Thoracic aorta (tissue), 2 donors: ENCODE measurements at places on chromosomes 6 and 20.

DNA sequence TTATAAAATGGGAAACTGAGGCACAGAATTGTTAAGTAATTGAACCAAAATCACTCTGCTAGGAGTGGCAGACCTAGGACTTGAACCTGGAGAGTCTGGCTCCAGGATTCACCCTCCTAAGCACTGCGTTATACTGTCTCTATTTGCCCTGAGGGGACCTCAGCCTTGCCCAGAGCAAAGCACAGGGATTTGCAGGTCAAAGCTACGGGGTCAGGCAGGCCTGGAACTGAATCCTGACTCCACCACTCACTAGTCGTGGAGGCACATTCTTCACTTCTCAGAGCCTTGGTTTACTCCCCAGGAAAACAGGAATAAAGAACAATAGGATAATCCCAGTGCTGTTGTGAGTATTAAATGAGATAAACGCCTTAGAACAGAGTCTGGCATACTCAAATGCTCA is 19.4 kb downstream of the KCNK15 start:
- no peak for DNase-seq

- no peak for DNase-seq
These were observed 208.2 kb downstream of the COL12A1 start for GRCh38 chr6:74997646-74998045.

DNA sequence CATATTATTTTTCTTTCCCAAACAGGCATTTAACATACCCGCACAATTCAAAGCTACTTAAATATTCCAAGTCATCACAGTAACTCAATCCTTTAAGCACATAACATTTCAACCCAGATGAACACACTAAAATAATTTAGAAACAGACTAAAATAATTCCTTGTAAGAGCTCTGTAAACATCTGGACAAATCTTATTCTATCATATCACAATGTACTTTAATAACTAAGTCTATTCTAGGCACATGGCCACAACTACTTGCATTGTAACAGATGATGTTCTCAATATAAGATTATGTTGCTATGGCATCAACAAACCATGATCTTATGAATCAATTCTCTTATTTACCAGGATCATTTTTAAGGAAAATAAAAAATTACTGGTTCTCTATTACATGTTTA is 123.2 kb upstream of the THEMIS start:
- no peak for DNase-seq

DNA sequence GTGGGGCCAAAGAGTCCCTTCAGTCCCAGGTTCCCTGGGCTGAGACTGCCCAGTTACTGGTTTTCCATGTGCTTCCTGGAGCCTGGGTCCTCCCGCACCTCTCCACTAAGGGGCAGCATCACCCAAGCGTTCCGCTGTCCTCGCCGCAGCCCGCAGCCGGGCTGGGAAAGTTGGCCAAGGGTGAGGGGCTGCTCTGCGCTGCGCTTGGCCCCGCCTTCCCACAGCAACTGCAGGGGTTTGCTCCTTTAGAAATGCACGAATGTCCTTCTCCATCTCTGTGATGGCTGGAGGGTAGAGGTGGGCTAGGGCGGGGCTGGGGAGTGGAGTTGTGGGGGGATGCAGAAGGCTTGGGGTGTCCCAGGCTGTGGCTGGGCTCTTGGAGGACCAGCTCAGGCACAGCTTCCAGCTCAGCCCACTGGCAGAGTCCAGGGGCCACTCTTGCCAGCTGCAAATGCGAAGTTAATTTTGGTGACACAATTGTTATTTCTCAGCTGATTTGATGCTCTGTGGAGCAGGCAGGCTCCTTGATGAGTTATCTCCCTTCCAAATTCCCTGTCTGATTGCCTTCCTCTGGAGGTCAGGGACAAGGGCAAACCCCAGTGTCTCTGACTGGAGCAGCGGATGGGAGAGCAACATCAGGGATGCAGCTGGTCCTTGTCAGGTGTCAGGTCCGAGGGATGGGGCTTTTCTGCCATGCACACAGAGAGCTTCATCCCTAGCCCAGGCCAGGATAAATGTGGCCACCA is 63.2 kb downstream of the NOL4L start:
- DNase-seq, result no peak

DNA sequence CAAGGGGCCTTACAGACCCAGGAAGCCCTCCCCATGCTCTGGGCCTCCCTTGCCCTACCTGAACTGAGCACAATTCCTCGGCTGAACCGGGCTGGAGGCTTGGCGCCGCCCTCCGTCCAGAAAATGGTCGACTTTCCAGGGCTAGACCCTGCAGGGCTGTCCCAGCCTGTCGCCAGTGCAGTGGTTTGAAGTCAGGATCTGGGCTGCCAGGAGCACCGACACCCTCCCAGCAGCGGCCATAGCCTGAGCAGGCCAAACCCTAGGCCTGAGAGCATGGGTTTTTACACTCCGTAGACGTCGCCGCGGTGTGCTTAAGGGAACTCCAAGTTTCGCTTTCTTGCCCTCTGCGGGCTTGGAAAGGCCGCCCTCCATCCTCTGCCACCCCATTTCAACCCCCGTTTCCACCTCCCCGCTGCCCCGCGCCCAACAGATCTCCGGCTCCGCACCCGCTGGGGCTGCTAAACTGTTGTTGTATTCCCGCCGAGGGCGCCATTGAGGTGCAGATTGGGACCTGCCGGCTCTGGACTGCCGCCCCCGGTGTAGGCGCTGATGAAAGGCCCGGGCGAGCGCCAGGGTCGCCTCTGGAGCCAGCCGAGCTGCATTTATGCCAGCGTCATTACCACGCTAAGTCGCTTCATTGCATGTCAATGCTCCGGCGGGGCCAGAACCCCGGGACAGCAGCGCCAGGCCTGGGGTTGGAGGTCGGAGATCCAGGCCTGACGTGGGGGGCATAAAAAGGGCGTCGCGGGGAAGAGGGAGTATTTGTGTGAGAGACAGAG is 2.2 kb upstream of the TFAP2A start:
- no peak for DNase-seq

GRCh38 chr6:3794092-3794491 is 42.6 kb upstream of the PXDC1 start:
- no peak for DNase-seq
